Fibroblast of skin of left quadriceps (primary cell): ENCODE measurements at places on chromosomes 3 and 15.
A peak's percentile ranks its signal among the peaks of the same experiment; 100 is the strongest.

DNA sequence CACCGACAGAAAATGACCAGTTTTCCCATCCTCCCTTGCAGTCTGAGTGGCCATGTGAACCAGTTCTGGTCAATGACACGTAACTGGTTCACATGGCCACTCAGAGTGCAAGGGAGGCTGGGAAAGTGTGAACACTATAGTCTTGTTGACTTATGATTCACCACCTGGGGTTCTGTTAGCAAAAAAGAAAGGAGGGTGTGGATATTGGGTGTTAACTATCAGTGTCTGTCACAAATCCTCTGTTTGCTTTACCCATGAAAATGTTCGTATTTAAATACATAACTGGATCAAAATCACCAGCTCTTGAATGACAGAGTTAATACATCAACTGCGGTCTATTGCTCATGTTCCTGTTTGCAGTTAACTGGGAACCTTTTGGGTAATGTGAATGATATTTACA, 92.3 kb downstream of the ADAMTSL3 start:
- DNase-seq, result no peak

DNA sequence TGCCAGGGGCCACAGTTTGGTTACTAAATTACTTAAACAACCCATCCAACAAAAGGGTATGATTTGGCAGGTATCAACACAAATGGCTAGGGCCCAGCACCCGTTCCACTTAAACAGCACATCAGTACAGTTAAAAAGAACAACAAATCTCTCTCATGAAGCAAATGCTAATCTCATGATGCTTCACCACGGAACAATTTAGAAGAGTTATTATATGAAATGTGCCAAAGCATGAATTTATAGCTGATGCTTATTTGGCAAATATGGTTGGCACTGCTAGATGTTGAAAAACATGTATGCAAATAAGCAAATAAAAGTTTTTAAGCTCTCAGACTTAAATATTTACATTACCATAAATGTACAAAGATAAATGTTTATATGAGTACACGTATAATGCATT, 2.3 kb downstream of the PEAK1 start:
- no peak for DNase-seq

GRCh38 chr3:152623286-152623911, 211.5 kb upstream of the P2RY1 start:
- no peak for DNase-seq

DNA sequence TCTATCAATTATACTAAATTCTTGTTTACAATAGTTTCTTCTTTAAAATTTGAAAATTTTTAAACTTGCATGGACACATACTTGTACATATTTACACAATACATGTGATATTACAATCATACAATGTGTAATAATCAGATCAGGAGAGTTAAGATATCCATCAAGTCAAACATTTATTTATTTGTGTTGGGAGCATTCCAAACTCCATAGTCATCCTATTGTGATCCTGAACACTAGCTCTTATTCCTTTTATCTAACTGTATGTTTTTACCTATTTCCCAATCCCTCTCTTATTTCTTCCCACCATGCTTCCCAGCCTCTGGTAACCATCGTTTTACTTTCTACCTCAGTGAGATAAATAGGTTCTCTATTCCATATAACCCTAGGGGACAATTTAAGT, 1219.2 kb downstream of the ZPLD1 start:
- no peak for DNase-seq

GRCh38 chr3:54771050-54771449, 156.8 kb downstream of the LRTM1 start:
- DNase-seq, result no peak

DNA sequence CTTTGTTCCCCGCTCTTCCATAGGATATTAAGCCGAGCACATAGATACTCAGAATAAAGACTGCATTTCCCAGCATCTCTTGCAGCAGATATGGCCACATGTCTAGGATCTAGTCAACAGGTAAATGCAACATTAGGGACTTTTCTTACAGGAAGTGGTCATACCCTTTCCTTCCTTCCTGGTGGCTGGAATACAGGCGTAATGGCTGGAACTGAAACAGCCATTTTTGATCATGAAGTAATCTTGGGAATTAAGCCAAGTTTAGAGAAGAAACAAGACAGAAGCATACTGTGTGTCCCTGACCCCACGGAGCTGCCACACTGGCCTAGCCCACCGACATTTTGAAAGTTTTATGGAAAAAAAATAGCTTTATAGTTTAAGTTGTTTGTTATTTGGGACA, 234.0 kb downstream of the XXYLT1 start:
- no peak for DNase-seq

DNA sequence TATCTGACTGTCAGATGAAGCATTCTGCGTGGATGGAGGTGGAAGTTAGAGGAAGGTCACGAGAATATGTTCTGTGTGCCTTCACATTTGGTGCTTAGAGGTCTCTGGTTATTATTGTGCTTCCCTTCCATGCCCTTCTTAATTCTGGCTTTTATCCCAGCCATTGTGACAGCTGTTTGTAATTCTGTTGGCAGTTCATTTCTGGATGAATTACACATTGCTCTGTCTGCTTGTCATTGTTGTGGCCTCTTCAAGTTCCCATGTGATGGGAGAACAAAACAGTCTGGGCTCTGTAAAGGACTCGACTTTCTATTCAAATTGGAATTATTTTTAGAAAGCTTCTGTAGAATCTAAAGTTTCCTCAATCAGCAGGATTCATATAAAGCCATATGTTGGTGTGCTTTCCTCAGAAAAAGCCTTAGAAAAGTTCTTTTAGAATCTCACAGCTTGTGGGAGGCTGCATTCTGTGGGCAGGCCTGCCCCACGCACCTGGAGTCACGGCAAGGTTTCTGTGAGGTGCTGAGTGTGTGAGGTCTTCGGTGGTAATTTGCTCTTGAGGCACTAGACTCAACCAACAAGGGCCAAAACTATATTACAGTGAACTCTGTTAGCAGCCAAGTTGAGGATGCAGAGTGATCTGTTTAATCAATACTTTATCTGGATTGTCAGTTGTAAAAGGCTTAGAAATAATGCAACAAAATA, 397.4 kb upstream of the AZI2 start:
- DNase-seq, result no peak

GRCh38 chr3:45167011-45167911, 21.1 kb upstream of the CDCP1 start:
- peak; percentile 60 for DNase-seq

- DNase-seq, result peak; percentile 86
Measured at GRCh38 chr3:30680789-30681648, 74.6 kb downstream of the TGFBR2 start.

- no peak for DNase-seq
Measured at GRCh38 chr15:70266412-70267121, 168.8 kb upstream of the TLE3 start.

- no peak for DNase-seq
Measured at GRCh38 chr3:147414390-147415138, 5.4 kb downstream of the ZIC1 start.

DNA sequence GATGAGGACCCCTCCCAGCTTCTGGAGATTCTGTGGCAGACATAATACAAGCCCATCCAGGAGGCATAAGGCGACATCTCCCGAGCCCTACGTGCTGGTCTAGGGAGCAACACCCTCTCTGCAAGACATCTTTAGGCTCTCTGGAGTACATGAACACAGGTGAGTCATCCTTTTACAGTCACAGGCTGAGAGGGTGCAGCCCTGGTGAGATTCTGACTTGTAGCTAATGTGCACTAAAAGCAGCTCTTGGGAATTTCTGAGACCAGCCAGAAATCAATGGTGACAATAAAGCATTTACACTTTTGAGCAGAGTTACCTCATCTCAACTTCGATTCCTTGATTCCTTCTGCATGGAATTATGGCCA, 131.1 kb downstream of the XXYLT1 start:
- no peak for DNase-seq

DNA sequence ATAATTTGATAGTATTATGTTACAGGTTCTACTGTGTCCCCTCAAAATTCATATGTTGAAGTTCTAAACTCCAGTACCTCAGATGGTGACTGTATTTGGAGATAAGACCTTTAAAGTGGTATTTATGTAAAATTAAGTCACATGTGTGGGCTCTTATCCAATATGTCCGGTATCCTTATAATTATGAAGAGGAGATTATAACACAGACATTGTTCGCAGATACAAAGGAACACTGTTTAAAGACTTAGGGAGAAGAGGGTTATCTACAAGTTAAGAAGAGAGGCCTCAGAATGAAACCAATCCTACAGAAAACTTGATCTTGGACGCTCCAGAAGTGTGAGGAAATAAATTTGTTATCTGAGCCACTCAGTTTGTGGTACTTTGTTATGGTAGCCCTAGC, 50.9 kb downstream of the DPH6 start:
- no peak for DNase-seq

GRCh38 chr15:25397100-25397499, 41.7 kb downstream of the UBE3A start:
- no peak for DNase-seq

- DNase-seq, result no peak
Measured at GRCh38 chr3:128491691-128491940, 1.4 kb downstream of the GATA2 start.

GRCh38 chr3:113753376-113753985, 6.6 kb downstream of the ATP6V1A start:
- DNase-seq, result no peak

DNA sequence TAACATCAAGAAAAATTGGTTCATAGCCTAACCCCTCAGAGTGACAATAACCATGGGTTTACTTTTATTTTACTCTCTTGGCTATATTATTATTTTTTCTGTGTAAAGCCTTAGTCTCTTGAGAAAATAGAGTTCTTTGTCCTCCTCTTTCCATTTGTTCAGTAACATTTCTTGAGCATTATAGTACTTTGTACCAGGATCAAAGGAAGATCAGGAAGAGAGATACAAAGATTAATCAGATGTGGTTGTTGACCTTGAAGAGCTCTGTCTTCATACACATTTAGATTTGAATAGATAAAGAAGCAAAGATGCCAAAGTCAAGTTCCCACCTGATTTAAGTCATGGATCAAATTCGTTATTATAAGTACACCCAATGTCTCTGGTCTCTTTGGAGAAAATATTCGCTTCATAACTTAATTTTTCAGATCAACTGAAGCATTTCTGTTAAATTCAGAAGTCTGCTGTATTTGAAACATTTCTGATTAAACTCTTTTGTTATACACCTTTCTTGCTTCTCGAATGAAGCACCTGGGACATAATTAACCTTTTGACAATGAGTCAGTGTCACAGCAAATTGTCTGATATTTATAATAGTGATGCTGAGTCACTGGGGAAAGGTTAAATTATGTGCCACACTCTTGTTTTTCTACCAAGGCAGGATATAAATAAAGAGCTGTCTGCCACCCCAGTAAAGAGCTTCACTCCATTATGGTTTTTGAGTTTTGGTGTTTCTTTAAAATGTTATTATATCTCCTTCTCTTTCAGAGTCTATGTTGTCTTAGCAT, 100.2 kb downstream of the GHSR start:
- no peak for DNase-seq
